ENCODE measurements at places on chromosomes 6 and 20. TPM values are rescaled to one million over a fixed set of nuclear protein-coding genes. Genes with fewer than 3 reads are reported as not detected.

HTR1E gene
- total RNA-seq: not detected

DPPA5 gene
- total RNA-seq: not detected

MEI4 gene
- total RNA-seq: not detected

SGK2 gene
- not detected for total RNA-seq

PPIL1 gene
- 79.9 TPM for total RNA-seq

HLA-G gene
- 1.1 TPM for total RNA-seq

RNF217 gene
- 1.2 TPM for total RNA-seq

GCLC gene
- total RNA-seq: 31.8 TPM

LHFPL5 gene
- total RNA-seq: not detected

Data from activated T-cell treated with anti-CD3 and anti-CD28 coated beads, Interleukin-2, amount 50 U/mL, for 4 hours (primary cell).